ENCODE measurements at places on chromosomes 16 and 17. TPM values are rescaled to one million over a fixed set of nuclear protein-coding genes. Genes with fewer than 3 reads are reported as not detected.

Gene ZNF750
- total RNA-seq = not detected

Gene ROGDI
- 16.0 TPM for total RNA-seq

Gene TRAPPC2L
- 41.2 TPM for total RNA-seq

Gene TSEN54
- total RNA-seq = 6.8 TPM

Gene KCTD11
- 15.8 TPM for total RNA-seq

Gene CCL7
- total RNA-seq = not detected

All from hair follicle dermal papilla cell (primary cell).